ENCODE measurements at places on chromosomes 4 and X.

DNA sequence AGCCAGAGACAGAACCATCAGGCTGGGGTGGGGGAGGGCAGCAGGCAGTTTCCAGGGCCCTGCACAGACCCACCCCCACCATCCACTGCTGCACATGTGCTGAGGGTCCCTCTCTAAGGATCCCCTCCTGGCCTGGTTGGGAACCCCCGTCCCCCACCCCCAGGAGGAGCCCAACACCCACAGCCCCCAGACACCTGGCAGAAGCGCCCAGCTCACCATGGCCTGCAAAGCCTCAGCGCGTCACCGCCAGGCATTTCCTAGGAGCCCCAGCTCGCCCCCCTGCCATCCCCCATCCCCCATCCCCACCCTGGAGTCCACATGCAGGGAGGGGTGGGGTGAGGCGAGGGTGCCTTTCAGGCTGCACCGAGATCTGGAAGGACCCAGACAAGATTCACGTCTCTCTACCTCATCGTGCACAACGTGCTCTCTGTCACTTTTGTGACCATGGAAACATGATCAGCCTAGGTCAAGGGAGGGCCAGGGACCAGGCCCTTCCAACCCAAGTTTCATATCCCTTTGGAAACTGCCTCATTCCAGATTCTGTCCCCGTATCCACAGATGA lies 9.3 kb downstream of the MXD4 start:
- DNase-seq = no peak

DNA sequence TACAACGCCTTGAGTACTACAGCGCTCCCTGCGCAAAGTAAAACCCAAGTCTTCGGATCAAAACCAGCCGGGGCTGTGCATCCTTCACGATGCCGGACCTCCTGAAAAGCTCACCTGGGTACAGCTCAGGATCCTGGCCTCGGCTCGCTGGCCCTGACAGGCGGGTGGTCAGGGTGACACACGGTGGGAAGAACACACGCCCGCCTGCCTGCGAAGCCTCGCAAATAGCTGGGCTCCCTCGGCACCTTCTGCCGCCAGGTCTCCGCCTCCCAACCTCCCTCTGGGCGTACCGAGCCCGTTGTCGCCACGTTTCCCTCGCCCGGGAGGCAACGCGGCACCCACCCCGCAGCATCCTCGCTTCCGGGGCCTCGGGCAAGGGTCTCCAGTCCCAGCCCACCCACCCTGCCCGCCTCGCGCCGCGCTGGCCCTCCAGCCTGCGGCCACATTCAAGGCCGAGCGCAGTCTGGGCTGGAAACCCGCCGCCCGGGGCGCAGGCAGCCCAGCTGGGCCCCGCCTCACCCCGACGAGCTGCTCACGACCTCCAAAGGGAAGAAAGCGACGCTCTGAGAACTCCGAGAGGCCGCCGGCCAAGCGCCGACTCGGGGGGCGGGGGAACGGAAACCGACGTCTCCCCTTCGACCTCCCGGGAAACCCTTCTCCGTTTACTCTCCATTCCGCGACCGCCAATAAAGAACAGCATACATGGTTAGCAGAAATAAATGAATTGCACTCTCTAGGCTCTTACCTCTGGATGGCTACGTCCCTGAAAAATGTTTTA lies 511 bp downstream of the PPM1K start:
- peak; percentile 70 for DNase-seq

DNA sequence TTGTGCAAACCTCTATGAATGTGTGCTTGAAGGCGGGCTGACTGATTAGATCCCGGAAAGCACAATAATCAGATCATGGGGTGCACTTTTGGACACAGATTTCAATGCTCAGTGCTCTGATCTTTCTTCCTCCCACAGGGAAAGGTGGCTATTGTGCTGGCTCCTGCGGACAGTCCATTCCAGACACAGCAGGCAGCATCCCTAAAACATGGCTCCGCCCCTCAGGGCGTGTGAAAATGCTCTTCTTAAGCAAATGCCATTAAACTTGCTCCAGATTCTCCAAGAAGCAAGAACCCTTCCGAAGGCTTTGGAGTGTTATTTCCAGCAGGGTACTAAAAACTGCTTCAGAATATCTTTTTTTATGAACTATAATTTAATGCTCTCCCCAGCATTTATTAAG lies 100.0 kb downstream of the SLC2A9 start:
- DNase-seq = no peak

DNA sequence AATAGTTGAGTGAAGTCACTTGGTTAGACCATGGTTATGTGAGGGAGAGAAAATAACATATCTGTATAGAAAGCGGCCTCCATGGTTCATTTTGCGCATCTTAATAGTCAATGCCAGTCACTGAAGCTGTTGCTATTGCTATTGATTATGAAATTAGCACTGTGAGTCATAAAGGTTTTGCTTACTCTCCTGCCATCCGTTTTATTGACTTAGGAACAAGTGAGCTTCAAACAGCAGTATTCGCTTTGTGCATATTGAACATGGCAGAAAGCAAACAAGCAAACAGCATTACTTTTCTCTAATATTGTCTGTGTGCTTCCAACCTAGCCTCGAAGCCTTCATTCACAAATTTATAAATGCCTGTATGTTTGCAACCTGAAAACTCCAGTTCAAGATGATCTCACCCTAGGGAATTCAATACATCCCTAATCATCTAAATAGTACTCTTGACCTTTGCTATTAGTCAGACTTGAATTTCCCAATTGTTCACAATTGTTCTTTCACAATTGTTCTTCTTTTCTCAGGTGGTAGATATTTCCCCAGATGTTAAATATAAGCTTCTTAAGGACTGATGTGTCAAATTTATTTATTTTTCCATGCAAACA lies 55.9 kb upstream of the GABRA2 start:
- DNase-seq = no peak

DNA sequence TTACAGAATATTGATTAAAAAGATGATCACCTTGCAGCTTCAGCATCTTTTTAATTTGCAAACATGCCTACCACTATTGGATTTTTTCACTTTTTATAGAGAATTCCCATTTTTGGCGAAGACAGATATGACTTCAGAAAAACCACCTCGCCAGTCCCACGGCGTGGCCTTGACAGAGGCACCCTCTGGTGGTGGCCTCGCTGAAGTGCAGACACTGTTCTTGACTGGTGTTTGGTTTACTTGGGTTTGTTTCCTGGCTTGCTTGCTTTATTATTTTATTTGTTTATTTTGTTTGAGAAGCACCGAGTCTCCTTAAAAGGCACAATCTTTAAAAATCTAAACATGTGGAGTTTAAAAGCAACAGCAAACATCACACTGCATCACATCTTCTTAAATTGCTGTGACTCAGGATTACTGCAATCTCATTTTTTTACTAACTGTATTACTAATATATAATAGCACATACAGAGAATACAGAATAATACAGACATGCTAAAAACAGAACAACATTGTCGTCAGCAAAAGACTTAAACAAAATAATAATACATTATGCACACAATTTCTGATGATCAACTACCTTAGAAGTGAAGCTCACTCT lies 13.1 kb upstream of the AMTN start:
- DNase-seq = peak; percentile 44

DNA sequence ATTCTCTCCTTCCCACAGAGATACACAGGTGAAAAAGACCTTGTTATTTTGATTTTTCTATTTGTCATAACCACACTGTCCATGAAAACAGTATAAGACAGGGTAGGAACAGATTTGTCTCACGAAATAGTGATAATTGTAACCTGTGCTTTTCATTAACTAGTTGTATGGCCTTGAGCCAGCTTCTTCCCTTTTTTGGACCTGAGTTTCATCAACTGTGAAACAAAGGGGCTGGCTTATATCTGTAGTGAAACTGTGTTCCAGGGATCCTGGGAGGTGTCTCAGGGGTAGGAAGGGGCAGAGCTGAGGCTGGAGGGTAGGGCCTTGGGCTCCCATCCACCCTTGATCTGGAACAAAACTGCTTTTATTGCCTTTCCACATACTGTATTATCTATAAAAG lies 50.9 kb downstream of the MED28 start:
- no peak for DNase-seq

GRCh38 chrX:109785053-109785452 lies 52.0 kb upstream of the ACSL4 start:
- DNase-seq = no peak

Measured in fibroblast of skin of back (primary cell).